ENCODE measurements at places on chromosomes 11 and 22.

DNA sequence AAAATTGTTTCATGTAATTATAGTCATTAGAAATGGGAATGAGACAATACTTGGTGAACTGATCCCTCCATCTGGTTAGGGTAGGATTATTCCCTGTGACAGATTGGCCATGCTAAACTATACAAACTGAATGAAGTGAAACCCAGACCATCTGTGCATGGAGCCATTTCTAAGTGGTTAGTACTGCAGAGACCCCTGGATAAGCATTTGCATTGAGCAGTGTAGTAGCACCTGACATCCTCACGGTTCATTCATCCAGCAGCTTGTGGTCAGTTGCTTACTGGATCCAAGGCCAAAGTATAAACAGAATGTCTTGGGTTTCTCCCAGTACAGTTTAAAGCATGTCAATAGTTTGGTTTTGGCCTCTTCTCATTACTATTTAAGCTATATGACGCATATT is 93.8 kb upstream of the ARHGAP42 start:
- DNase-seq, result no peak

GRCh38 chr11:9020916-9021315 is 17.1 kb upstream of the NRIP3 start:
- DNase-seq, result no peak

GRCh38 chr11:61833471-61833870 is 5.4 kb downstream of the FADS2 start:
- DNase-seq, result no peak

DNA sequence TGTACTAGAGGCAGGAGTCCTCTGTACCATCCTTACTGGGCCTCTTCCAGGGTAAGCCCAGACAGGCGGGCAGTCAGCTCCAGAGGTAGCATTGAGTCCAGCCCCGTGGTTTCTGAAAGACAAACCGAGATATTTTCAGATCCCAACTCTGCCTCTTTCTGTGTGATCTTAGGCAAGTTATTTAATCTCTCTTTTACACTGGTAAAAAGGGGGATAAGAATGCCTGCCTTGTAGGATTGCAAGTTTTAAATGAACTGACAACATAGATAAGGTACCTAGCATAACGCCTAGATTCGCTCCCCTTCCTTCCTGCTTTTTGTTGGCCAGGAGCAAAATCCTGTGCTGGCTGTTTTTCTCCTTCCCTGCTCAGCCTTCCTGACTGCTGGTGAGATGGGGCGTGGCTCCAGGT is 56.4 kb upstream of the NNMT start:
- no peak for DNase-seq

DNA sequence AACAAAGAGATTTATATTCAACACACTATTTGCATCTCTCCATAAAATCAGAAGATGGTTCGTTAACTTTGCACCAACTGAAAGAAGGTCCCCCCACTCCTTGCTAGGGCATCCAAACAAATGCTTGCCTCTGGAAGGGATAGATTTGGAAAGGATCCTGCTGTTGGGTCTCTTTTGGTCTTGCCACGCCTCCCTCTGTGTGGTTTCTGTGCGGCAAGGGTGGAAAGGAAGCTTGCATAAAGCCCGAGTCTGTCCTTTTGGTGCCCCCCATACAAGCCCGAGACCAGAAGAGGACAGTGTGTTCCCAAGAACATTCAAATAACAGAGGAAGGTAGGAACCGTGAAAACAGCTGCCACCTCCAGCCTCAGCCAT is 15.1 kb downstream of the SCGB1A1 start:
- no peak for DNase-seq

- DNase-seq, result no peak
Observed at GRCh38 chr22:46058091-46058420, 81.1 kb upstream of the WNT7B start.

DNA sequence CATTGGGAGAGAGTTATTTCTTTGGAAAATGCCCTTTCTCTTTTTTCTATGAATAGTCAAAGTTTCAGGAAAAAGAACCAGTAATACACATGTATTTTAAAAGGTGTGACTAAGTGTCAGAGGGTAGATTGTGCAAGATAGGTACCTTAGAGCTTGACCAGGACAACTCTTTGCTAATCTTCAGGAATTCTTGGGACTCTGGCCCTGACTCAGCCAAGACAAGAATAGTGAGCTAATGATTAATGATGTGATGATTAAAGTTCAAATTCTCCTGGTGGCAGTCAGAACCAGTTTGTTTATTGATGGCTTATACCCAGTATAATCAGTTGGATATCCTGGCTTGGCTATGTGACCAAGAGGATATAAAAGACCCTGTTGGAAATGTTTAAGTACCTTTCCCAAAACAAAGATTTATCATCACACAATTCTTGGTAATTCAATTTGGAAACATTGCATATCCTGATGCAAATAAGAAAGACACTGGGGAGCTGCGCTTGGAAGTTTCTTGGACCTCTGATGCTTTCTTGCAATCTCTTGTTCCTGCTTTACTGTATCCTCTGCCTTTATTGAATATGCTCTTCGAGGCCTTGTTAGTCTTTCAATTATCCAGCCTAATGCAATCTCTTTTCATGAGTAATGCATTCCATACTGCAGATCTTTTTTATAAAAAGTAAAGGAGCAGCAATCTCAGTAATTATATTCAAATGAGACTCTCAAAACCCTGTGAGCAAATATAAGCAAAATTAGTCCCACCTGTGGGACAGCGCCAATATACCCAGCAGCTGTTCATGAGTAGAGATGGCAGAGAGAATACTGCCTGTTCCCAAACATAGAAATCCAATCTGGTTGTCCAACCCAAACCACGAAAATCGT is 48.0 kb upstream of the CEP126 start:
- no peak for DNase-seq

- DNase-seq, result no peak
Observed at GRCh38 chr11:19508165-19508564, 204.5 kb upstream of the NAV2 start.

GRCh38 chr11:123356539-123356938 is 73.5 kb upstream of the GRAMD1B start:
- no peak for DNase-seq

DNA sequence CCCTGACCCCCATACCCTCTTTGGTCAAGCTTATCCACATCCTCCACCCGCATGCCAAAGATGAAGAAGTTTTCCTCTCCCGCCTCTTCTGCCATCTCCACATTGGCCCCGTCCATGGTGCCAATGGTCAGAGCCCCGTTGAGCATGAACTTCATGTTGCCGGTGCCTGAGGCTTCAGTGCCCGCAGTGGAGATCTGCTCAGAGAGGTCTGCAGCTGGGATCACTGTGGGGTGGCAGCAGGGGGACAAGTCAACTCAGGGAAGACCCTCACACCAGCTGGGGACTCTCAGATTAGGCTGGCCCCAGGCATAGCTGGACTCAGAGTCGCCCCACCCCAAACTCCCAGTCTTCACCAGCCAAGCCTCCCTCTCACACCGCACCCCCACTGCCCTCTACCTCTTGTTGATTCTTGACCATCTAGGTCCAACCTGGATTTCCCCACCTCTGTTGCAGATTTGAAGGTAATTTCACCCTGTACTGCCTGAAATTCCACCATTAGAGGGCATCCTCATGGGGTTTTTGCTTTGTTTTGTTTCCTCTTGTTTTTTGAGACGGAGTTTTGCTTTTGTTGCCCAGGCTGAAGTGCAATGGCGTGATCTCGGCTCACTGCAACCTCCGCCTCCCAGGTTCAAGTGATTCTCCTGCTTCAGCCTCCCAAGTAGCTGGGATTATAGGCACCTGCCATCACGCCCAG is 6.6 kb upstream of the RASGRP2 start:
- DNase-seq, result no peak

DNA sequence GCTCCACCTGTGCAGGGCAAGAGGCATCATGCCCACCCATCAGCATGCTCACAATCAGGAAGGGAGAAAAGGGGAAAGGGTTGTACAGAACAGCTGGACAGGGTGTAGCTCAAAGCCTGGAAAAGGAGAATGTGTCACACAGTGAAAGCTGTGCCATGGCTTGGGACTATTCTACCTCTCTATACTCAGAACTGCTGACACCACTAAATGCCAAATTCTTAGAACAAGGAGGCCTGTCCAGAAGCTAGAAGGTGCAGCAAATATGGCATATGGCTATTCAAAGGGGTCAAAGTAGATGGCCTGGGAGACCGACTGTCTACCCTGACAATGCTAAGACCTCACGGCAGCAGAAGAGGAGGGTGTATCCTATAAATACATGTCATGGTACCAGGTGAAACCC is 12.8 kb downstream of the HPS4 start:
- no peak for DNase-seq

DNA sequence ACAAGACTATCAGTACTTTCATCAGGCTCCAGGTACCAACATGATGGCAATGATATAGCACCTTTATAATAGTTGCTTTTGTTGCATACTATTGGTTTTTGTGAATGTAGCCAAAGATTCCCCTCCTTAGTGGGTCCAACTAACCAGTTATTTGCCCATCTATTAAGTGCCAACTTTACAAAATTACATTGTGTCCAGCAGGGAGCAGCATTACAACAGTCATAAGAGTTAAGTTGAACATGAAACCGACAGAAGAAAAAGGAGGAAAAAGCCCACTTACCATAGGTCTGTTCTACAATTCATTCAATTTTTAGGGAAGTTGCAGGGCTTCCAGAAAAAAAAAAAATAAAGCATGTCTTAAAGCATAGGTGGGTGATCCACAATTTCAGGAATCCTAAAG is 21.6 kb downstream of the IMMP1L start:
- DNase-seq, result peak; percentile 27

DNA sequence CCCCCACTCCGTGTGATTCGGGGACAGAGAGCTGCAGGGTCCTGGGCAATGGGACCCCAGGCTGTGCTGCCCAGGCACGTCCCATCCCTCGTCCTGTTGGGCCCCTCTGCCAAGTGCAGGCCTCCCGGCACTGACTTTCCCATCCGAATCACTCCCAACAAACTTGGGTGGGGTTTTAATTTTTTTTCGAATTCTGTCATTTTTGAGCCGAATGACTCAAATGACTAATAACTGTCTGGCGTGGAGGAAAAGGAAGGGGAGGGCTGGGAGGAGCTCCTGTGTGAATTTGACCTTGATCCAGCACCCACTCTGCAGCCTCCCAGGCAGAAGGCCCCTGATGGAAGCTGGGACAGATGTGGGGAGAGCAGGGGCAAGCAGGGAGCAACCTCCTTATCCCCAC is 1173.2 kb downstream of the BRD1 start:
- DNase-seq, result no peak

DNA sequence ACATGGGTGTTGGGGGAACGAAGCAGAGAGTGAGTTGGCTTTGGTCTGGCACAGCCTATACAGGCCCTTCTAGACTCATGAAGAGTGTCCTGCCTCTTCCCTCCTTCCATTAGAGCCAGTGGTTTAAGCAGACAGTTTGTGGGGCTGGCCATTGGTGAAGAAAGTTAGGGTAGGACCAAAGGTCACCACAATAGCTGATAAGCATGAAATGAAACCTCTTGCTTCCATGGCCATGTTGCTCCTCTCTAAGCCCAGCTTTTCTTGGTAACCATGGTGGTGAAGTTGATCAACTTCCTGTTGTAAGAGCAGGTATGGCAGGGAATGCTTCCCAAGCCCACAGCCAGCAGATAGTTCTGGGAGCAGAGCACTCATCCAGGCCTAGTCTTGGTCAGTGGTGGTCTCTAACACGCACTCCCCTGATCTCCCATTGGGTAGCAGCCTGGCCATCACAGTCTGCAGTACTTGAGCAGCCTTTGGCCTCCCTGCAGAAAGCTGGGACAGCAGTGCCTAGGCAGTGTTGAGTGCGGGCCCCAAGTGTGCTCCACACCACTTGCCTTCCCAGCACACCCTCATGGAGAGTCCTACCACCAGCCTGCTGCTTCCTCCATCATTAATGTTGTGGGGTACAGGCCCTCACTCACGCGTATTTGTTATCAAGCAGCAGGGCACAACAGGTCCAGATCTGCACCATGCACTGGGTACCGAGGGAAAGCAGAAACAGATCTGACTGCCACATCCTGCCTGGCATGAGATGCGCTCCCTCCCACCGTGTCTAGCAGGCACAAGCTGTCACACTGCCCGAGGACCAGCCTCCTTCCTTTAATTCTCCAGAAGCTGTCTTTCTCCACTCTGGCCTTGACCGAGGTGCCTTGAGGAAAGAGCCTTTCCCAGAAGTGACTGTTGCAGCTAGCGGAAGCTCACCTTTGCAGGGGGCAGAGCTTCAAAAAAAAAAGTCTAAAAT is 65.8 kb upstream of the SUSD2 start:
- no peak for DNase-seq

- DNase-seq, result no peak
Observed at GRCh38 chr11:130145311-130145812, 14.2 kb upstream of the ST14 start.

- no peak for DNase-seq
Observed at GRCh38 chr11:127057126-127057525, 56.6 kb upstream of the KIRREL3 start.

DNA sequence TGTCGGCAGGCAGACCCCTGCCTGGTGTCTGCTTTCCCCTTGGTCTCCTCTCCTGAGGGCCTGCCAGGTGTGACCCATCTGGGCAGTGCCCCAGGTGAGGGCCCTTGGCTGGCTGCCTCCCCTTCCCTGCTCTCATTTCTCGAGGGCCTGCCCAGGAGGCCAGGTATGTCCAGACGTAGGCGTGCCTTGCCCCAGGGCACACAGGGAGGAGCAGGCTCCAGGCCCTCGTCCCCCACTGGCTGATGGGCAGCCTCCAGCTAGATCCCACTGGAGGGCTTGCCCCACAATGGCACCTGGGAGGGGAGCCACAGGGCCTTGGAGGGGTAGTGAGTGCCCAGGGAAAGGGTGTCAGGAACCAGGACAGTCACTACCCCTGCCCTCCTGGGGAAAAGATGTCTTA is 95.9 kb downstream of the CACNA1I start:
- DNase-seq, result no peak

DNA sequence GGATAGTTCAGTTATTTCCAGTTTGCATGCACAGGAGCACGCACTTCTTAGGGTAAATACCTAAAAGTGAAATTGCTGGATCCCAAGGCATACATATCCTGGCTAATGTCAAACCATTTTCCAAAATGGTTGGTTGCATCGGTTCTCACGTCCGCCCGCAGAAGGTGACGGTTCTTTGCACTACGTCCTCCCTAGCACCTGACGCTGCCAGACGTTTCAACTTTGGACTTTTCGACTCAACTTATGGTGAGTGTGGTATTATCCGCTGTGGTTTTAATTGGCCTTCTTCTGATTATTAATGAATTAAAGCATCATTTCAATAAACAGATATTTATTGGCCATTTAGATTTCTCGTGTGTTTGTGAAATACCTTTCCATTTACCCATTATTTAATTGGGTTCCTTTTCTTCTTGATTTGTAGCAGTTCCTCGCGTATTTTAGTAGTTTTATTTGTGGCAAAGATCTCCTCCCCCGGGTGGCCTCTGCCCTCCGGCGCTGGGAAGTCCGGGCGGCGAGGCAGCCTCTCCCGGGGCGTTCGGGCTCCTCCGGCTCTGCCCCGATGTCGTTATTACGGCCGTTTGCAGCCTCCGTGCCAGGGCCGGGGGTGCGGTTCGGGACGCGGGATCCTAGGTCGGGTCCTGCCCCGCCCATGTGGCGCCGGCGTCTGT is at the start of gene JHY:
Gene JHY (plus strand): TSS at position 571 of the 668 bp plus-strand sequence. CDS start 3,091 bp downstream, outside the sequence.
- no peak for DNase-seq
